ENCODE measurements at places on chromosomes 12 and 14. TPM values are rescaled to one million over a fixed set of nuclear protein-coding genes. Genes with fewer than 3 reads are reported as not detected.

DNA sequence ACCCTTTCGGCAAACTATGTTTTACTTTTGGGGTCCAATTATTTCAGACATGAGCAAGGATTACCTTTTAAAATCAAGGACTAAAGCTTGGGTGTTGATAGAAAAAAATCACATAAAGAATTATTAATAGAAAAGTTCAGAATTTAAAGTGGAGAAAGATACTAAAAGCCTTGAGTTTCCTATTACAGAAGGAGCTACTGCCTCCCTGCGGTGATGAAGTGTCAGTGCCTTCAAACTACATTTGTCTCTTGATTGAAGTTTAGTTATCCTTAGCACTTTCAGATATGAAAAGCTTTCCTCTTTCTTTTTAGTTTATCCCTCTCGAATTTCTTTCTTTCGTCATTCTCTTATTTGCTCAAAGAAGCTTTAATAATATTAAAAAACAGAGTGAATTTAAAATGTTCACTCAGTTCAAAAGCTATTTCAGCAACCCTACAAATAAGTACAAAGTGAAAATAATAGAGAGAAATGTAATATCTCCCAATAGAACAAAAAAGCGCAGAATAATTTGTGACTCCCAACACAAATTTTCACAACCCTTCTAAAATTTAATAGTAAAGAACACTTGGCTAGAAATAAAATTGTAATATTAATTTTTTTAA, 87.6 kb downstream of the SEC23A start:
- H3K27me3 ChIP-seq: no peaks in the 10 kb centered on the region
- no peaks in the 10 kb centered on the region for H3K36me3 ChIP-seq
- H3K4me1 ChIP-seq: no peaks in the 10 kb centered on the region
- no peak overlapping the region for H3K4me3 ChIP-seq
- no peak for DNase-seq

GRCh38 chr12:13537623-13538022, 341.1 kb downstream of the EMP1 start:
- H3K36me3 ChIP-seq: no peaks in the 10 kb centered on the region
- H3K4me1 ChIP-seq: peaks cover 6% of the 10 kb centered on the region
- H3K27me3 ChIP-seq: no peaks in the 10 kb centered on the region
- no peak overlapping the region for H3K4me3 ChIP-seq

DNA sequence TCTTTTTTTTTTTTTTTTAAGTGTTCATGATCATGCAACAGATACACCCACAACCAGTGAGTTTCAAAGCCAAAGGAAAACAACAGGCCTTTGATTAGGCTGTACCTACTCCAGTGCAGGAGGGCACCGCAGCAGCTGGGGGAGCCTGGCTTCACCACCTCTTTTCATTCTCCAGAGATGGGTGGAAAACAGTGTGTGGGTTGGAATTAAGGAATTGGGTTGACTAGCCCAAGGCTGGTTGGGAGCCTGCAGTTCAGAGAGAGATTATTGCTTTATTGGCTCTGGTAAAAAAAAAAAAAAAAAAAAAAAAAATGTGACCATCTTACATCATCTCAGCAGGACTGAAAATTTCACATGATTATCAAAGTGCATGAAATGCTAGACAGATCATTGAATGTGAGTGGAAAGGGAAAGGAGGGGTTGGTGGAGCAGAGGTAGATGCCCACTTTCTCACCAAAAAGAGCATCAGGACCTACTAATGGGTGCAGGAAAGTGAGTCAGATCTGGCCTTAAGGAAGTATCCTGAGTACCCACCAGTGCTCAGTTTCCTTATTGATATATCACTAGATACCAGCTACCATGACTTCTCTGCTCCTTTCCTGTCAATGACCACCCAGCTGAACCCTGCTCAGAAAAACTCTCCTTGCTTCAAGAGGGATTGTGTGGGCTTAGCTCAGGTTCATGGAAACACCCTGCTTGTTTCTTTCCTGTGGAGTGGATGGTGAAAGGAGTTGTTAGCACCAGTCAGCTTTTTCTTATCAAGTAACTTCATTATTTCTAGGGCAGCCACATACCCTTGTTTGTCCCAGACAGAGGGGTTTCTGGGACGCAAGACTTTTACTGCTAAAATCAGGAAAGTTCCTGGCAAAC, 54.8 kb upstream of the DYRK2 start:
- DNase-seq: no peak
- H3K27me3 ChIP-seq: no peaks in the 10 kb centered on the region
- H3K4me3 ChIP-seq: no peak overlapping the region
- peaks cover 9% of the 10 kb centered on the region for H3K4me1 ChIP-seq

DNA sequence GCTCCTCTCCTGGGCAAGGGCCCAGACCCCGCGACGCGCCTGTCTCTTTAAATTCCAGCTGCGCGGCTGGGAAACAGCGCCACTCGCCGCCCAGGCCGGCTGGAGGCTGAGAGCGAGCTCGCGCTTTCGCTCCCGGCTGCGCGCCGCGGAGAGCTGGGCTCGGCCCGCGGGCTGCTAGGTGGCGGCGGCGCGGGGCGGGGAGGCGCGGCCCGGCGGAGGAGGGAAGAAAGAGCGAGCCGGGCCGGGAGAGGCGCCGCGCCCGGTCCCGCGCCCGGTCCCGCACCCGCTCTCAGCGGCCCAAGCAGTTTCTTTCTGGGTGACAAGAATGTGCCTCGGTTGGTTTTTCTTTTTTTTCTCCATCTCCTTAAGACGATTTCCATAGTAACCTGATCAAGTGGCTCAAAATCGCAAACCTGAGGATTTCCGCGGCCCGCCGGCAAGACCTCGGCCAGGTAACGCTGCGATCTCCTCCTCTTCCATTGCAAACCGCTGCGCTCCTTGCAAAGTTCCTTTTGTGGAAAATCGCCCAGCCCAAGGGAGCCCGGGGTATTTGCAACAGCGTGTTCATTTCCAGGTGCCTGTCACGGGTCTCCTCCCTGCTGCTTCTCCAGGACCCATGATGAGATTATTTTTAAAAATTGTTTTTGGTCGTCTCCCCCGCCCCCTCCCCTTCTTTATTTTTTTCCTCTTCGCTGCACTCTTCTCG, 259.5 kb upstream of the E2F7 start:
- no peaks in the 10 kb centered on the region for H3K27me3 ChIP-seq
- H3K36me3 ChIP-seq: no peaks in the 10 kb centered on the region
- H3K4me1 ChIP-seq: no peaks in the 10 kb centered on the region

GRCh38 chr12:66667906-66668305, 11.0 kb downstream of the GRIP1 start:
- H3K4me1 ChIP-seq: no peaks in the 10 kb centered on the region
- no peaks in the 10 kb centered on the region for H3K36me3 ChIP-seq
- H3K27ac ChIP-seq: no peak overlapping the region
- H3K27me3 ChIP-seq: no peaks in the 10 kb centered on the region
- no peak overlapping the region for H3K4me3 ChIP-seq

DNA sequence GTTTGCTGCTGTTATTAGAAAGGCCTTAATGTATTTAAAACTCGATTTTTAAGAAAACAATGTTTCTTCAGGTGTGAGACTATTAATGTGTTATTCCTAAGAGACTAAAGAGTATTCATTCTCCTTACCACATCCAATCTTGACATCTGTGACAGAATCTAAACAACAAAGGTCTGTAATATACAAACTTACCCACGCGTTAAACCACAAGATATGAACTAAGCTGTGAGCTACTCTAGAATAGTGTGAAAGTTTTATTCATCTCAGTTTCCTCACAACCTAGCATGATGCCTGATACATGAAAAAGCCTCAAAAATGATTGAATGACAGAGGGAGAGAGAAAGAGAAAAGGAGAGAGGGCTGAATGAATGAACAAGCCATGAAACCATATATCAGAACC, 117.3 kb upstream of the COCH start:
- no peaks in the 10 kb centered on the region for H3K36me3 ChIP-seq
- no peak overlapping the region for H3K27ac ChIP-seq
- no peak for DNase-seq
- no peaks in the 10 kb centered on the region for H3K27me3 ChIP-seq

DNA sequence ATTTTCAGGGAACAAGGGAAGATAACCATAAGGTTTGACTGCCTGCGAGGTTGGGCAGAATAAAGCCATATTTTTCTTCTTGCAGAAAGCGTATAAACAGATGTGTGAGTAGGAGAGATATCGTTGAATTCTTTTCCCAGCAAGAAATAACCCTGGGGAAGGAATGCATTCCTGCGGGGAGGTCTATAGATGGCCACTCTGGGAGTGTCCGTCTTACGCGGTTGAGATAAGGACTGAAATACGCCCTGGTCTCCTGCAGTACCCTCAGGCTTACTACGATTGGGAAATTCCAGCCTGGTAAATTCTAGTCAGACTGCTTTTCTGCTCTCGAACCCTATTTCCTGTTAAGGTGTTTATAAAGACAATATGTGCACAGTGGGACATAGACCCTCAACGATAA, 225.0 kb downstream of the LRIG3 start:
- no peak overlapping the region for H3K4me3 ChIP-seq
- H3K27me3 ChIP-seq: no peaks in the 10 kb centered on the region

- no peak overlapping the region for H3K27ac ChIP-seq
- no peaks in the 10 kb centered on the region for H3K36me3 ChIP-seq
- H3K27me3 ChIP-seq: no peaks in the 10 kb centered on the region
- DNase-seq: no peak
Observed at GRCh38 chr14:79197516-79197915, 1013.8 kb downstream of the DIO2 start.

- H3K27ac ChIP-seq: no peak overlapping the region
- H3K27me3 ChIP-seq: no peaks in the 10 kb centered on the region
- no peaks in the 10 kb centered on the region for H3K4me1 ChIP-seq
- no peak for DNase-seq
Observed at GRCh38 chr14:105118646-105119407, 49.7 kb downstream of the JAG2 start.

DNA sequence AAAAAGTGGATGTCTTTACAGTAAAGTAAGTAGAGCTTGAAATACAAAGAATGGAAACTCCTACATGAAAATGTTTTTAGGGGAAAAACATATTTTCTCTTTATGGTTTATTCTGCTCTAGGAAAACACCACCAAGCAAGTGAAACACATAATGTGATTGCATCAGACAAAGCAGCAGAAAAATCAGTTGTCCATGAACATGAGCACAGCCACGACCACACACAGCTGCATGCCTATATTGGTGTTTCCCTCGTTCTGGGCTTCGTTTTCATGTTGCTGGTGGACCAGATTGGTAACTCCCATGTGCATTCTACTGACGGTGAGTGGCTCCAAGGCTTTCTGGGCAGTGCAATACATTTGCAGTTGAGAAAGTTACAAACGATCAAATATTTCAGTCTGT, 42.6 kb upstream of the PLEKHD1 start:
- no peaks in the 10 kb centered on the region for H3K4me1 ChIP-seq
- no peak for DNase-seq
- H3K27me3 ChIP-seq: no peaks in the 10 kb centered on the region
- H3K36me3 ChIP-seq: peaks cover 7% of the 10 kb centered on the region
- no peak overlapping the region for H3K27ac ChIP-seq
- no peak overlapping the region for H3K4me3 ChIP-seq

The ZFHX2 gene
- 0.33 TPM for total RNA-seq
